ENCODE measurements at places on chromosomes 6 and 20.

- DNase-seq = no peak
These were observed 1.9 kb downstream of the FAM135A start for GRCh38 chr6:70415247-70415646.

GRCh38 chr20:14855171-14855570 is 517.8 kb upstream of the FLRT3 start:
- no peak for DNase-seq

DNA sequence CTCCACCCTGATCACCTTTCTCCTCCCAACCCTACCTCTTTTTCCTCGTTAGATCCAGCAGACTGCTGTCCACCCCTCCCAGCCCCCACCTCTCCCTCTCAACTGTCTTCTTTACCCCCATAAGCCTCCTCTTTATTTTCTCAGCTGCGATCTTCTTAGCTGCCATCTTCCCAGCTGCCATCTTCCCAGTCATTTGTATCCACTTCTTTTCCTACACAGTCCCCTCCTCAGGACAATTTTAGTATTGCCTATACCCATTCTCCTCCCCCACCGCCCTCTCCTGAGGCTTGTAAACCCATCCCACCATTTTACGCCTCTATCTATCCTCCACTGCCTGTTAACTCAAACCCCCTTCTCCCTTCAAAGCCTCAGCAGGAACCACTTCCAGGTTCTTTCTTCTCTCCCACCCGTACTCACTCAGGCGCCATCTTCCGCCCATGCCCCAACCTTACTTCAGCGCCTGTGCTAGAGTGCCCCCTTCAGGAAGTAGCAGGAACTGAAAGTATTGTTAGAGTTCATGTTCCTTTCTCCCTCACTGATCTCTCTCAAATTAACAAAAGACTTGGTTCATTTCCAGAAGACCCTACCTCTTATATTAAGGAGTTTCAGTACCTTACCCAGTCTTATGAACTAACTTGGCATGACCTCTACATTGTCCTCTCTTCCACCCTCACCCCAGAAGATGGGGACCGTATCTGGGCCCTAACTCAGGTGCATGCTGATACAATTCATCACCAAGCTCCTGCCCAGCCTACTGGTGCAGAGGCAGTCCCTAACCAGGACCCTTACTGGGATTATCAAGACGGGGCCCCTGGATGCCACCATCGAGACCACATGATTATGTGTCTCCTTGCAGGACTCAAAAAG is 236.0 kb downstream of the ADGRG6 start:
- DNase-seq = no peak

DNA sequence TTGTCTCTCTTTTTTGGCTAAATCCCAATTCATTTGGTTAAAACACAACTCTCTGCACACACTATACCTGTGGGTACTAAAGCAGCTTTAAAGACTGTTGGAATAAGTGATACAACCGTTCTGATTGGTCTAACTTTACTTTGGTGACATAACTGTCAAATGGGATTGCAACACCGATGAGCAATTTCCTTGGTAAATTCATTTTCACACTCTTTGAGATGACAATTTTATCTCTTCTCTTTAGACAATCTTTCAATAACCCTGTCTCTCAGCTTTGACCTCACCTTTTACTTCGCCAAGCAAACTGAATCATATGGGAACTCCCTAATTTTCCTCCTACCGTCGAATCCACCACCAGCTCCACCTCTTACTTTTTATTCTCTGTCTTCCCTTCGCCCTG is 60.8 kb downstream of the ECT2L start:
- no peak for DNase-seq

- no peak for DNase-seq
These were observed 244.9 kb downstream of the ZFAND3 start for GRCh38 chr6:38064431-38064830.

GRCh38 chr20:63821811-63822210 is 9.3 kb downstream of the ZBTB46 start:
- DNase-seq = no peak

DNA sequence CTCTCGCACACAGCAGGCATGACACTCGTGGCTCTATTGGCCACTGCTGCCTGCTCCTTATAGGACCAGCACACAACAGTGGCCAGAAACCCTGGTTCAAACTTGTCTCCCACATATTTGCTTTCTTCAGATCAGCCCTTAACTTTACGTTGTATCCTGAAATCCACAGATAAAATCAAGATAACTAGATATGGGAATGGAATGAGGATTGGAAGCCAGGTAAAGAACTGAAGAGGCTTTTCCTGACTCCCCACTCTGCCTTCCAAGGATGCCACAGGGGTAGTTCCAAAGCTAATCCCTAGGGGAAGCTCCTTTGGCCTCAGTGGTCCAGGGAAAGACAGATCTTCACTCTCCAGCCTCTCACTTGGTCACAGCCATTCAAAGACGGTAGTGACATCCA is 86.5 kb downstream of the INSM1 start:
- DNase-seq = no peak

DNA sequence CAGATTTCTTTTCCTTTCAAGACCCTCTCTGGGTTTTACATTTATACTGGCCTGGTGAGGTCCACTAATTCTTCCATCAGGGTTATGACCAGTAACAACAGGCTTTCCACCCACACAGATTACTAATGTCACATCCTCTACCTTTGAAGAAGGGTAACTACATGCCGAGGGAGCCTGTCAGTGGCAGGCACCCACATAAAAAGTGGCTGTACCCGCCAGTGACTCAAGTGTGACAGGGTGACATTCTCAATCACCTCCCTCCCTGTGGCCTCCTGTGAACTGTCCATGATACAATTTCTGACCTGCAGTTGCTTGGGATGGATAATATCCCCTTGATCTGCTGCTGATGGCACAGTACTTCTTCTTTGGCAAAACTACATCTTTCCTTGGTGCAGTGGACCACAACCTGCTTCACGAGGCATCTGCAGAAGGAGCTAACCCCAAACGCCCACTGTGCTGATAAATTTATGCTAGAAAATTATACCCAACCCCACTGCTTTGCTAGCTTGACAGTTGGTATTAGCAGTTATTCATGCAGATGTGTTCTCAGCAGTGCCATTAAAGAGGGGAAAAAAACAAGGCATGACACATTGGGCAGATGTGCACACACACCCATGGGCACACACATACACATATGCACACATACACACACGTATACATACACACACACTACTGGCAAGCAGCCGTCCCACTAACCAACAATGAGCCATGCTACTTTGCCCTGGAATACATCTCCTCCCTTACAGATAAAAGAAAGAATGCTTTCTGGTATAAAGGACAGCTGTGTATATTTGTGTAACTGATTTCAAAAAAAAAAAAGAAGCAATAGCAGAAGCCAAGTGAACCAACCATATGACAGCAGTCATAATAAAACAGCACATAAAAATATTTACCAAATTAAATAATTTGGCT is 20.8 kb downstream of the GFOD1 start:
- no peak for DNase-seq

GRCh38 chr6:56363796-56364430 is 116.5 kb upstream of the COL21A1 start:
- peak; percentile 46 for DNase-seq

DNA sequence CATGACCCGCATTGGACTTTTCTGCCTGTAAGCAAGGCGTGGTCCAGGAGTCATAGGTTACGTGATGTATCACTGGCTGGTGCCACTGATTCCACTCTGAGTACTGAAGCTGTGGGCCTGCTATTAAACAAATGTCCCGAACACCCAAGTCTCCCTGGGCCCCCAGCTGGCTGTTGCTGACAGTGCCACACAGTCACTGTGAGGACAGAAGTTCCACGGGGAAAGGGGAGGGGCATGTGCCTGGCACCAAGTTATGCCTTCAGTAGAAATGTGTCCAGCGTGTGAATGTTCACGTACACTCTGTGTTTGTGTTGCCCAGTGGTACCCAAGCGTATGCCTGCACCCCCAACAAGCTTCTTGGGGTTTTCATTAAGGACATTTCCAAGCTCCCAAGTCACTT is 171.4 kb upstream of the QKI start:
- no peak for DNase-seq

DNA sequence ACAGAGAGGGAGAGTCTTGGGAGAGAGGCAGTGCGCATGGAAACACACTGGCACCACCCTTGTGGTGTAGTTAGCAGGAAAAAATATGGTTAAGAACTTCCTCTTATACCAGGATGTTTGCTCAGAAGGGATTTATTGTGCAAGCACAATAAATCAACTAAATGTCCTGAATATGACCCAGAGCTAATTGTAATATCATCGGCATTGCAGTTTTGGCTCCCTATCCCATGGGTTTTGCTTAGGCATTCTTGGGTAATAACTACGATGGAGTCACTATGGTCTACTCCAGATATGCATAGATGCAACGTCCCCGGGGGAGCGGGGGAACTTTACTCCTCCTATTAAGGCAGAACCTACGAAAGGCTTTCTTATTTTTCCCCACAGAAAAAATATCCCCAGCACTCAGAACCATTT is 751.6 kb downstream of the EYS start:
- DNase-seq = no peak

- no peak for DNase-seq
These were observed 14.2 kb upstream of the CALHM5 start for GRCh38 chr6:116497113-116497676.

GRCh38 chr6:157981395-157982101 is at the start of gene SYNJ2:
Gene SYNJ2, plus strand, starts transcription at chr6:157981863. Its CDS starts 99 bp downstream, at chr6:157981962.
- peak; percentile 77 for DNase-seq

- DNase-seq = peak; percentile 88
These were observed 6.6 kb upstream of the ZNF184 start for GRCh38 chr6:27479319-27480182.

DNA sequence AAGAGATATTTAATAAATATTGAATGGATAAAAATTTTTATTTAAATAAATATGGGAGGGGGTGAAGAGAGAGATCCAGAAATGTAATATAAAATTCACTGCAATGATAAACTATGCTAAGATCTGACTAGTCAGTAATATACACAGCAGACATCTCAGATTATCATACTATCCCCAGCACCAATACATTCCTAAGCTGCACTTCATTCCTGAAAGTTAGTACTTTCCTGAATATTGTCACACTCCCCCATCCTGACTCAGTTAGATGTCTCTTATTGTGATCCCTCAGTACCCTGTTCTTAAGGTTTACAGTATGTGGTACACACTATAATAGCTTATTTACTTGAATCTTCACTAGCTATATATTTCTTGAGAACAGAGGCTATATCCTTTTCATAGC is 88.3 kb upstream of the KCNQ5 start:
- no peak for DNase-seq

DNA sequence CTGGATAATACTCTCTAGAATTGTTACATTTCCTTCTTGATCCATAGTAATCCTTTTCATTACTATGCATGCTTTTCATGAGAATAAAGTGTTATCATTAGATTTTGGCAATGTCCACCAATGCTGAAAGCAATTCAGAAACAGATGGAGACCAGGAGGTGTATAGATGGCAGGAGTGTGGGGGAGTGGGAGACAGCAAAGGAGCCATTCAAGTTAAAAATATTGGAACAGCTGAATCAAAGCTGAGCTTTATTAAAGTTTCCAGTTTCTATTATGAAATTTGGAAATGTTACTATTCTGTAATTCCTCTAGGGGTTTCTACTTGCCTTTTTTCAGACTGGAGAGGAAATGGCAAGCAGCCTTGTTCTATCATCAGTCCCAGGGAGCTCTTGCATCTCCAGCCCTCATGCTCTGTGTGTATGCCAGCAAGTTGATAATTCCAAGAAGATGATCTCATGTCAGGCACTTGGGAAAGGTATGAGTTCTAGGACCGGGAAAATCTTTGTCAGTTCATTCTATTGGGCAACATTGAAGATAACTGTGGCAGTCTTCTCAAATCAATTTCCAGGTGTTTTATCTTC is 228.0 kb downstream of the CD109 start:
- no peak for DNase-seq

DNA sequence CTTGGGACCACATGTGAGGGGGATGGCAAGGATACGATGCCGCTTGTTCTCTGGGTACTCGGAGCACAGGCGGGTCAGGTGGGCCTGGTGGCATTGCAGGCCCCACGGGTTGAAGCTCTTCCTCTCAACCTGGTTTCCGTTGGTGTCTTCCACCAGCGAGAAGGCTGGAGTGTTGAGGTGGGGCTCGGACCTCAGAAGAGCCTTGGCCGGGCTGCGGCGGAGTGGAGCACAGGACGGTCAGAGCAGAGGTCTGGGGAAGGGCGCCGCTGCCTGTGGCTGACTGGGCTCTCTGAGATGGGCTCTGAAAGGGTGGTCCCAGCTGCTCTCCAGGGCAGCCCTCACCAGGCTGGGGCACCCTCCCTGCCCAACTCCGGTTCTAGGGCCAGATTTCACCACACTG is 15.2 kb upstream of the UQCC2 start:
- DNase-seq = no peak

GRCh38 chr6:56741472-56741871 is 98.8 kb upstream of the DST start:
- no peak for DNase-seq

GRCh38 chr20:3070725-3071124 is 695 bp upstream of the OXT start:
- no peak for DNase-seq

DNA sequence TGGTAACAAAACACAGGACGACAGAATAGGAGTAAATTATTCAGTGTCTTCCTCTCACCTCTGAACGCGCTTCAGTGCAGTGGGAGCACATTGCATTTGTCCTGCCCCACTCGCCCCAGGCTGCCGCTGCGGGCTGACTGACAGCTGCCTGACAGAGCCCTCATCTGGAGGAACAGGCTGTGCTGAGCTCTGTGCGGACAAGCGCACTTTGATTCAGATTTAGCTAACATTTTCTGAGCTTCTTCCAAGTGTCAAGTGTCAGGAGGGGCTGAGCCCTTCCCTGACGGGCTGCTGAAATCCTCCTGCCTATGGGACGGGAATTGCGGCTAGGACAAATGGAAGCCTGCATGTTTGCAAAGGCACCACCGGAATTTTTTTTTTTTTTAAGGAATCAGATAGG is 383.0 kb upstream of the CDH4 start:
- DNase-seq = no peak

- DNase-seq = no peak
These were observed 185.2 kb downstream of the MYLK4 start for GRCh38 chr6:2565499-2565898.

- no peak for DNase-seq
These were observed 83.1 kb downstream of the TRMT11 start for GRCh38 chr6:126069449-126069848.

All from NCI-H345 (cell line).